Stimulated activated CD4-positive, alpha-beta T cell treated with anti-CD3 and anti-CD28 coated beads, Interleukin-12 subunit alpha, Interleukin-12 subunit beta, amount 100 ng/mL, for 24 hours (primary cell): ENCODE measurements at places on chromosomes 13 and 19.

DNA sequence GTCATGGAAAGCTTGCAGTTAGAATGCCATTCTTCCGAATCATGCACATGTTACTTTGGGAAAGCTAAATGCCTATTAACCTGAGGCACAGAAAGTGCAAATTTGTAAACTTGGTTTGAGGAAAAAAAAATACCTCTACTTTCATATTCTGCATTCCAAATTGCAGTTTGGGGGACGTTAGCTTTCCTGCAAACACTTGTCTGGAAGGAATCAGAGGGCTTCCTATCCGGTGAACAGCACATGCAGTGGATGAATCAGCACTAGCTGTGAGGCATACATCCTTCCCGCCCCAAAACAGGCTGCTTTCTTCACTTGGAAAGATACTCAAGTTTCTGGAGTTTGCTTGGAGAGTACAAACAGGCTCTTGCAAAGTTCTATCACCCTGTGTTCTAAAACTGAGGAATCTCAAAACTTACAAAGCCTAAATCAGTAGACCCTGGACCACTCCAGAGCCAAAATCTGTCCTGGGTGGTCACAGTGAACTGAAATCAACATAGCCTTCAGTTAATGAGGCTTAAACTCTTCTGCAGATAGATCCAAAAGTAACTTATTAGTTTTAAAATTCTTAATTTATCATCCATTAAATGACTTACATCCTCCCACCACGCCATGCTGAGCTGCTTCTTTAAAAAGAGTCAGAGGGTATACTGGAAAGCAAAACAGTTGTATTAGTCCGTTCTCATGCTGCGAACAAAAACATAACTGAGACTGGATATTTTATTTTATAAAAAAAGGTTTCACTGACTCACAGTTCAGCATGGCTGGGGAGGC is 802.3 kb upstream of the ARGLU1 start:
- no peak for DNase-seq

GRCh38 chr19:51295382-51296126 is 15.9 kb upstream of the IGLON5 start:
- no peak for DNase-seq

DNA sequence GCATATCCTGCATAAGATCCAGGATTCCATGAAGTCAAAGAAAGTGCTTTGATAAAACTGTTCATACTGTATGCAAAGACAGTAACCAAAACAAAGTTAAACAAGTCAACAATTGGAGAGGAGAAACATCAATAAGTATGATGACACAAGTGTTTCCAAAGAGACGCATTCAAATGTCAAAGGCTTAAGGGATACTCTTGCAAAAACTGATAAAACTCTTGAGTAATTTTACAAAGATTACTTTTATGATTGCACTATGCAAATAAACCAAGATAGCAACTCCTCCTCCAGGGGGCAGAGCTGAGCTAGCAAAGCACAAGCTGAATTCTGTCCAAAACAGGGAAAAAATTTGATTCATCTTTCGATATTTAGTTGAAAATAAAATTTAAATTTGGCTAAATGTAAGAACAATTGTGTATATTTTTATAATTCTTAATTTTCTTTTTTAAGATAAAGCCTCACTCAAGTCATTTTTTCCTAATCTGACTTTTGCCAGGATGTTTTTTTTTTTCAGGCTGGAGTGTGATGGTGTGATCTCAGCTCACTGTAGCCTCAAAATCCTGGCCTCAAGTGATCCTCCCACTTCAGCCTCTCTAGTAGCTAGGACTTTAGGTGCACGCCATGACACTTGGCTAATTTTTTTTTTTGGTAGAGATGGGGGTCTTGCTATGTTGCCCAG is 84.0 kb downstream of the MZT1 start:
- peak; percentile 54 for DNase-seq

DNA sequence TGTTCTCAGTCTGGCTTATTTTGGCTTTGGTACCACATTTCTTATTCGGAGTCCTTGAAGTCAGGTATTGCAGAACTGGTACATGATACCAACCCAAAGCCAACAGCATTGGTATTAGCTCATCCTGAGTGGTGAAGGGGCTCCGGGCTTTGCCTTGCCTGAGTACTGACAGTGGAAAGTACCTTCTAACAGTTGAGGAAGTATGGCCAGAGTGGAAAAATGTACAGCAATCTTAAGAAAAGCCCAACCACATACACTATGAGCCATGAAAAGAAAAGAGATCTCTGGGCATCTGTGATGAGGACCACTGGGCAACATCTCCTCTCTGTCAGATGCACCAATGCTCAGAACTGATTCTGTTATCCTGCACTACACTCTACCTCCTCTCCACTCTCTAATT is 8.3 kb downstream of the LCP1 start:
- no peak for DNase-seq

DNA sequence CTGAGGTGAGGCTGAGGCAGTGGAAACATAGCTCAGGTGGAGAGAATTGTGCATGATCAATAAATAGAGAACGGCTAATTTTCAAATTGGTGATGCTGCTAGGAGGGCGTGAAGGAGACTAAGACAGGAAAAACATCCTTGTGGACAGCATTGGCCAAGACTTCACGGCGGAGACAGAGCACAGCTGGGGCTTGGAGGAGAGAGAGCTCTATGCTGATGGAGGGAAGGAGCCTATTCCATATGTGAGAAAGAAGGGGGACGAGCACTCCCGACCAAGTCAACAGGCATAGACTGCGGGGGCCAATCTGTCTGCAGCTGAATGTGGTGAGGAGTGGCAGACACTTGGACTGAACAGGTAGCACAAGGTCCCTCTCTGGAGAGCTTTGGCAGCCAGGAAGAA is 14.8 kb upstream of the SPATA13 start:
- DNase-seq = no peak

- no peak for DNase-seq
Measured at GRCh38 chr19:35216833-35217648, 11.5 kb downstream of the FAM187B start.

- no peak for DNase-seq
Measured at GRCh38 chr13:33139184-33139583, 123.0 kb downstream of the KL start.

DNA sequence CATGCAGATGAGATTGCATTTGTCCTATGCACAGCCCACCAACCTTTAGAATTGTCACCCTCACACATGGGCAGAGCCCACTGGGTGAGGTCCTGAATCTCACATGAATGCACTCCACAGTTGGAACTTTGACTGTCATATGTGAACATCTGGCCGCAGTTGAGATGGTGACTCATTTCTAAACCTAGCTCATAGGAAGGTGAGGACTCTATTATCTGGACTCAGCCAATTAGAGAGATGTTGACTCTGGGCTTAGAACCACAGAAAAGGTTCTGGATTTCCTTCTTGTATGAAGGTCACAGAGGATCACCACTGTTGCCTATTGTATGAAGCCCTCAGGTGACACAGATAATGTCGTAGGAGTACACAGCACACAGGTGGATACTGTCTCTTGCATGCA is 25.6 kb upstream of the ZNF681 start:
- DNase-seq = no peak

GRCh38 chr13:51935326-51936171 is 73.8 kb downstream of the CCDC70 start:
- no peak for DNase-seq

GRCh38 chr19:17304386-17305215 is 1.1 kb upstream of the MRPL34 start:
- DNase-seq = no peak

- DNase-seq = no peak
Measured at GRCh38 chr19:6091771-6092291, 18.5 kb downstream of the RFX2 start.

- peak; percentile 81 for DNase-seq
Measured at GRCh38 chr19:19404879-19405860, at the start of gene GATAD2A. Gene GATAD2A (plus strand): TSS chr19:19405675. CDS start chr19:19465346, 59,671 bp downstream.

DNA sequence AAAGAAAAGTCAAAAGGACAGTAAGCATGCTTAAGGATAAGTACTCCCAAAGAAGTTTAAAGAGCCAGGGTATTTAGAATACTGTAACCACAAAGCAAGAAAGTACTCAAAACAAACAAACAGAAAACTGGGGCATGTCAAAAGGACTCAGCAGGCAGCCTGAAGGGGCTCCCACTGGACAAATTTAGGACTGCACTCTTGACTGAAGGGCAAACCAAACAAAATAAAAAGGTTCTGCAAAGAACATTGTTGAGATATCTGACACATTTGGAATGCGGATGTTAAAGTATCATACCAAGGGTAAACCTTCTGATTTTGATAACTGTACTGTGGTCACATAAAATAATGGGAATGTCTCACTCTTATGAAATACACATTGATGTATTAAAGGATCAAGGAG is 157.4 kb downstream of the TNFSF13B start:
- no peak for DNase-seq

- no peak for DNase-seq
Measured at GRCh38 chr13:97028441-97029299, 34.4 kb upstream of the OXGR1 start.

DNA sequence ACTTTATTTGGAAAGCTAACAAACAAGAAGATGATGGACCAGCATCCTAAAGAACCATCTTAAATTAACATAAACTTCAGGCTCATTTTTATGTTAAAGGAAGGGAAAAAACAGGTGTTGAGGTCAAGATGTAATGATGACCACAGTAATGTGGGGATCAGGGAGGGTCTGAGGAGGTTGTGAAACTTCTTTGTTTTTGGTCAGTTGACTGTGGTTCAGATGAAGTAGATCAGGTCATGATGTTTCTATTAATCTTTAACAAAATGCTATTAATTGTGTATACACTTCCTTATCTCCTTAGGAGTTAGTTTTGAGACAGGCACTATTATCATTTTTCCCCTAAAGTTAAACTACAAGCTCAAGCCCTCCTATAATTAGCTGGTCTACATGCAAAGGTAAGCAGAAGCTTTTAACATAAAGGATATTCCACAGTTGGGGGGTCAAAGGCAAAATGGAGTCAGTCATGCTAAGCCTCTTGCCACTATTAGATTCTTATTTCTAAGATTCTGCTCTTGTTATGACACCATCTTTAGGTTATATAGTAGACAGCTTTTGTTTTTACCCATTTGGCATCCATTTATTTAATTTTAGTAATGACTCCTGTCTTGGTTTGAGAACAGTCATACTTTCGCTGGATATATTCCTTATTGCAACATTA is 800.1 kb upstream of the PCDH9 start:
- no peak for DNase-seq

- DNase-seq = no peak
Measured at GRCh38 chr13:66399873-66400272, 830.3 kb downstream of the PCDH9 start.

GRCh38 chr13:32882691-32883090 is 133.5 kb upstream of the KL start:
- no peak for DNase-seq

GRCh38 chr13:45781553-45782326 is 69.8 kb downstream of the SIAH3 start:
- DNase-seq = no peak

GRCh38 chr19:33497778-33498175 is 23.8 kb downstream of the PEPD start:
- DNase-seq = no peak

DNA sequence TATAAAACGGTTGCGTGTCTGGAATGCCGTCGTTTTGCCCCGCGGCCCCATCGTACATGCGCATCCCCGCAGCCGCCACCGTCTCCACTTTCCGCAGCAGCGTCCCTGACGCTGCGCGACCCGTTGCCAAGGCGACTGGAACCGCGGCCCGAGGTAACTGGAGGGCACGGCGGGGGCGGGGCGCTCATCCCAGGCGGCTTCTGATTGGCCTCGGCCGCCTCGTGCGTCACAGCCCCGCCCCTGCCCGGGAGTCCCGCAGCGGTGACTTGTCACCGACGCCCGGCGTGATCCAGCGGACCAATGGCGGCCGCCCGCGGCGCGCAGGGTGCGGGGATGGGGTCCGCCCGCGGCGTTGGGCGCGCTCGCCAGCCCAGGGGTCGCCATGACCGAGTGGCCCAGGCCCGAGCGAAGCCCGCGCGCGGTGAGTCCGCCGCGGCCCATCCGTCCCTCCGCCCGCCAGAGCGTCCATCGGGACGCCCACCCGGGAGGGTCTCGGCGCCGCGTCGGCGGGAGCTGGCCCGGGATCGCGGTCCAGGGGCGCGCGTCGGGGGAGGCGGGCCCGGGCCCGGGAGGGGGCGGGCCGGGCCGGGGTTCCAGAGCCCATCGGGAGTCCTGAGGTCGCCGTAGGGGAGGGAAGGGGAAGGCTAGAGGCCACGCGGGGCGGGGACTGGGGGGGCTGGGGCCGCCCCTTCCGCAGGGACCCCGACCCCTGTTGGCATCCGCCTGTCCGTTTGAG is at the start of gene ZSCAN1:
Gene ZSCAN1, plus strand, starts transcription at position 285 of the 736 bp plus-strand sequence. CDS start 3,812 bp downstream, outside the sequence.
- no peak for DNase-seq

DNA sequence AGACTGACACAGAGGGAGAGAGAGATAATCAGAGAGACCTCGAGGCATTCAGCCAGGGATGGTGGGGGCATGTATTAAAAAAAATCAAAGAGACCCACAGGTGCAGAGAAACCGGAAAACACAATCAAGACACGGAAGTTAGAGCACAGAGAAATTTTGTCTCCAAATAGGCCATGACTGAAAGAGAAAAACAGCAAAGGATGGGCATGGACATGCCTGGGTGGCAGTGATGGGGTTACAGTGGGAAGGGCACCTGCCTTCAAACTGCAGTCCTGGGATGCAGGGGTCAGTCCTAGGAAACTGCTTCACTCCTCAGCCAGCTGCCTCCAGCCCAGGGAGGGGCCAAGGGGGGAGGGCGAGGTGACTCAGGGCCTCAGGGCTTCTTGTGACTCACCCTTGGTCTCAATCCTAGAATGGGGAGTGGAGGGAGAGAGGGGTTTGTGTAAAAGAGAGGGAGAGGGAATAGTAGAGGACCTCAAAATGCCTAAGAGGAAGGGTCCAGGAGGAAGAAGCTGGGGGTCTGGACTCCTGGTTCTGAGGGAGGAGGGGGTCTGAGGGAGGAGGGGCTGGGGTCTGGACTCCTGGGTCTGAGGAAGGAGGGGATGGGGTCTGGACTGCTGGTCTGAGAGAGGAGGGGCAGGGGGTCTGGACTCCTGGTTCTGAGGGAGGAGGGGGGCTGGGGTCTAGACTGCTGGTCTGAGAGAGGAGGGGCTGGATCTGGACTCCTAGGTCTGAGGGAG is 3.6 kb upstream of the KCNN4 start:
- DNase-seq = no peak

- no peak for DNase-seq
Measured at GRCh38 chr13:103640606-103641005, 574.4 kb upstream of the SLC10A2 start.

DNA sequence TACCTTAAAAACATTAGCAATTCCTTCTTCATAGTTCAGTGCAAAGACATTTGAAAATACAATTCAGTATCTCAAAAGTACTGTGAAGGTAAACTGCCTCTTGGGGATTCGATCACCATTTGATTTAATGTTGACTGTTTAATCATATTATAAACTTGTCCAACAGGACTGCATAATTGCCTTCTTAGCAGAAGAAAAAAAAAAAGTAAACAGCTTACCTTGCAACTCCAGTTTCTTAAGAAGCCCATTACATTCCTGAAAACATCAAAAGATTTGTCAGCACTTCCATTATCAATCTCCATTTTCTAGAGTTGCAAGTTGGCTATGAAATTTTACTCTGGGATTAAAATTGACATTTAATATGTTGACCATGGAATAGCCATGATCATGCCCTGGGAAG is 1154.6 kb downstream of the OLFM4 start:
- DNase-seq = no peak

GRCh38 chr19:5765220-5765619 is 19.3 kb downstream of the PRR22 start:
- DNase-seq = no peak
